ENCODE measurements at places on chromosomes 2 and 18.

- DNase-seq, result no peak
These were observed 175.2 kb downstream of the SMAD7 start for GRCh38 chr18:48775372-48776155.

DNA sequence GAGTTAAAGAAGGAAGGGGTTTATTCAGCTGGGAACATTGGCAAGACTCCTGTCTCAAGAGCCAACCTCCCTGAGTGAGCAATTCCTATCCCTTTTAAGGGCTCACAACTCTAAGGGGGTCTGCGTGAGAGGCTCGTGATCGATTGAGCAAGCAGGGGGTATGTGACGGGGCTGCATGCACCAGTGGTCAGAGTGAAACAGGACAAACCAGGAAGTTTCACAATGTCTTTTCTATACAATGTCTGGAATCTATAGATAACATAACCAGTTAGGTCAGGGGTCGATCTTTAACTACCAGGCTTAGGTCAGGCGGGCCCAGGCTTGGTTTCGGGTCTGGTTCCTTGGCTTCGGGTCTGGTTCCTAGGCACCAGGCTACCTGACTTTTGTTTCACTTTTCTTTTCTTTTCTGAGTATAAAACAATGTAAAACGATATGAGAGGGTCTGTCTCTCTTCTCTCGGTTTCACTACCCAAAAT, 30.1 kb upstream of the LIPG start:
- DNase-seq, result no peak

- no peak for DNase-seq
These were observed 256.0 kb downstream of the CDH20 start for GRCh38 chr18:61589053-61589723.

DNA sequence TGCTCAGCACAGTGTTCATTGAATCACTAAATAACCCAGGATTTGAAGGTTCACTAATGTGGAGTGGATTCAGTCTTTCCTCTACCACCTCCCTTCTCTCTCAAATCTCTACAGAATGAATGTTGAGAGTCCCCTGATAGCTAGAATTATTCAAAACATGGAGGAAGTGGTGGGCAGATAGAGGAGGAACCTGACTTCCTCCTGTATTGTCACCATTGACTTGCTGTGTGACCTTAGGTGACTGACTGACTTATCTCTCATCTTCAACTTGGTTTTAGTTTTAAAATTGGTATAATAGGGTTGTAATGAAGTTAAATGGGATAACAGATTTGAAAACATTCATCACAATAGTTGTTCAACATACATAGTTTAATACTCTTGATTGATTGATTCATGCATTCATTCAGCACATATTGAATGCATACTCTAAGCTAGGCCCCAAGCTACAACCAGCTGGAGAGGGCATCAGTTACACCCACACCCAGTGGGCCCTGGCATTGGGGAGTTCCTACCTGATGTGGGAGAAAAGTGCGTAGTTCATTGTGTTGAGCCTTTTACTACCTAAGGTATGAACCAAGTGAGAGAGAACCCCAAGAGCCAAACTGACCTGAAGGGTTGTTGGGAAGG, 96.0 kb downstream of the WDR7 start:
- no peak for DNase-seq

- peak; percentile 24 for DNase-seq
These were observed 475 bp downstream of the B3GNT2 start for GRCh38 chr2:62196278-62196901.

GRCh38 chr18:79586436-79587225, 93.0 kb upstream of the CTDP1 start:
- DNase-seq, result no peak

GRCh38 chr2:232926431-232926939, 56.4 kb downstream of the SNORC start:
- no peak for DNase-seq

- DNase-seq, result no peak
These were observed 277.3 kb upstream of the HDAC4 start for GRCh38 chr2:239678186-239678490.

DNA sequence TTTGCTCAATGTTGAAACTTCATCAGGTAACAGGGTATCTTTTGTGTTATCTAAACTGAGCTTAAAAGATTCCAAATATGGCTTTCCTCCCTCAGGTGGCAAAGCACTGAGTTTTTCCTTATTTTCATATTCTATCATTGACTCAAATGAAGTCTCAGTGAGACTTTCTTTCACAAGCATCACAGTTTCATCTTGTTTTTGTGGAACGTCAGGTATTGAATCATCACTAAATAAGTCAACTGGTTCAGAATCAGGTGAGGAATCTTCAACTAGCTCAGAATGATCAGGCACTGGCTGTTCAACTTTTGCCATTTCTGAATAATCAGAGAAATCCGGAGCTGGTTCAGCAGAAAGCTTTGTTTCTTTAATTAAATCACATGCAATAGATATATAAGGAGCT, 24.6 kb downstream of the RTN4 start:
- no peak for DNase-seq

DNA sequence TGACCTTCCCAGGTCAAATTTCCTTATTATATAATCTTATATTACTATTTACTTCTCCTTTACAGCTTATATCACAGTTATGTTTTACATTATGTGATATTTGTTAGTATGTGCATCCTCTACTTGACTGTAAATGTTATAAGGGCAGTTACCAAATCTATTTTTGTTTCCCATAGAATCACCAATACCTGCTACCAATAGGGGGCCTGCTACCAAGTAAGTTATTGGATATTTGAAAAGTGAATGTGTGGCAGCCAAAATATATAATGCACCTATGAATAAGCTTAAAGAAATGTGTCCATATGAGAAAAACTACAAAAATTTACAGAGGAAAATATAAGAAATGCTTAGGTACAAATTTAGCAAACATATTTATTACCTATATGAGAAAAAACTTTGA, 23.9 kb upstream of the CTAGE1 start:
- no peak for DNase-seq

DNA sequence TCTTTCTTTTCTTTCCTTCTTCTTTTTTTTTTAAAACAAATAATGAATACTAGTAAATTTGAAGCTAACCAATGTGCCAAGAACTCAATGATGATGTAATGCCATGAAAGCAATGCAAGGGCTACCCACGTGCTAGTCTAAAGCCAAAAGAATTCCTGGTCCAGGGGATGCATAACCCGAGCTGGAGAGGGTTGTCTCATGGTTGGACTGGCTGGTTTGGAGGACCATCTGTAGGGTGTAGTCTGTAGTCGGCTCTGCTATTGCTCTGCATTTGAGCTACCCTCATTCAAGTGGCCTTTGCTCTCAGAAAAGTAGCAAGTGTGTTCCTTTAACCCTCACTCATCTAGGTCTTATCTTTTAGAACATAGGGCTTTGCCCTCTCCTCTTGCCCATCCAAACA, 469.6 kb upstream of the CELF4 start:
- no peak for DNase-seq

GRCh38 chr2:191038741-191039140, 24.8 kb upstream of the STAT1 start:
- DNase-seq, result no peak

- no peak for DNase-seq
These were observed 9.5 kb downstream of the GPR17 start for GRCh38 chr2:127655209-127656073.

GRCh38 chr2:32484937-32485336, 128.1 kb downstream of the BIRC6 start:
- peak; percentile 15 for DNase-seq

DNA sequence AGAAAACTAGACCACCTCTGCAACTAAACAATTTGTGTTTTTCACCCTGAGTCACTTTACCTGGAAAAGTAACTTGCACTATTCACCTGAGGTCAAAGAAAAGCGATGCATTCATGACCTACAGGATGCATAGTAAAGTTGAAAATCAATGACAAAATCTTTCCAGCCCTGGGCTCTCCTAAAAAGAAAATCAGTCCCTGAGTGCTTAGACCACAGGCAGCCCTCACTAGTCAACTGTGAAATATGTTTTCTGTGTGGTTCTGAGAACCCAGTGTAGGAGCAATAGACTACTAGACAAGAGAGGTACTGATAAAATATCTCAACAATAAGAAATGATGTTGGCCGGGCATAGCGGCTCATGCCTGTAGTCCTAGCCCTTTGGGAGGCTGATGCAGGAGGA, 133.1 kb downstream of the TXNL1 start:
- no peak for DNase-seq

DNA sequence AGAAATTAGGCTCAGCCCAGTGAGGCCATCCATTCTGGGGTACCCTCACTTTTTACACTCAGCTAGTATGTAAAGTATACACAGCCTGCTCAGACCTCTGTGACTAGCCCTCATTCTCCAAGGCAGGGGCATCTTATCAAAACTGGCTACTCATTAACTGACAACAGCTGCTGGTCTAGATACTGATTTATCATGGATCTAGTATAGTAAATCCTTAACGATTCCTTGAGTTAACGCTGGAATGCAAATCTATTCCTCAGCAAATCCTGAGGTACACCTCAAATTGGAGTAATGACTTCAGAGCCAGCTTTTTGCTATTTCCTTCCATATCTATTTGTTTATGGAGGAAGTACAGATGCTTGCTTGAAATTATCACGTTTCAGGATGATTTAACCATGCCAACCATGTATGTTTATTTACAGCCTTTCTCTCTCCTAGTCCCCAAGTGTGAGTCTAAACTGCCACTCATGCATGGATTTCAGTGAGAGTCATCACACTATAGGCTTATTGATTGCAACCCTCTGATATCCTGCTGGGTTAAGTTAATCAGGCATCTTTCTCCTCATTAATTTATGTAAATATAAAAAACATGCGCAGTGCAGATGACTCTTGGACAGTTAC, 70.2 kb upstream of the DOK6 start:
- DNase-seq, result no peak

DNA sequence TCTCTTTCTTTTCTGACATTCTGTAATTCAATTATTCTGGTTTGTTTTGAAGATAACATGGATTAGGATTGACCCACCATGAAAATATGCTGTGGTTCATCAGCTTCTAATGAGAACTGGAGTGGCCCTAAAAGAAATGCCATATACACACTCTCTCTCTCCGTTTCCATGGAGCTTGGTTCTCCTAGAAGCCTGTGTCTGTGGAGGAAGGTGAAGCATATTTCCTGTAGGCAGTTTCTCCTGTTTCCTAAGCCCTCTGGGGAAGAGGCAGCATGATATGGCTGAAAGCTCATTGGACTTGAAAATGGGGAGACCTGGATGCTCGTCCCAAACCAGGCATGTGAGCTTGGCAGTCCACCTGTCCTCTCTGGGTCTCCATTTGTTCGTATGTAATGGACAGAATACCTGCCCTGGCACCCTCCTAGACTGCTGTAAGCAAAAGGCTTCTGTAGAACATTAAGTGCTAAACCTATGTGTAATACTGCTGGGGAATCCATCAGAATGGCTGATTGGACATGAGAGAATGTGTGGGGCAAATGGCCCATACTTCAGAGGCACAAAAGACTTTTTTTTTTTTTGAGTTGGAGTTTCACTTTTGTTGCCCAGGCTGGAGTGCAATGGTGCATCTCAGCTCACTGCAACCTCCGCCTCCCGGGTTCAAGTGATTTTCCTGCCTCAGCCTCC, 75.3 kb upstream of the PPP1CB start:
- no peak for DNase-seq

- DNase-seq, result no peak
These were observed 63.6 kb upstream of the HDAC4 start for GRCh38 chr2:239464166-239465016.

All from tibial nerve (tissue), 4 donors.